NCI-H187 (cell line): ENCODE measurements at places on chromosomes 5 and 9.

DNA sequence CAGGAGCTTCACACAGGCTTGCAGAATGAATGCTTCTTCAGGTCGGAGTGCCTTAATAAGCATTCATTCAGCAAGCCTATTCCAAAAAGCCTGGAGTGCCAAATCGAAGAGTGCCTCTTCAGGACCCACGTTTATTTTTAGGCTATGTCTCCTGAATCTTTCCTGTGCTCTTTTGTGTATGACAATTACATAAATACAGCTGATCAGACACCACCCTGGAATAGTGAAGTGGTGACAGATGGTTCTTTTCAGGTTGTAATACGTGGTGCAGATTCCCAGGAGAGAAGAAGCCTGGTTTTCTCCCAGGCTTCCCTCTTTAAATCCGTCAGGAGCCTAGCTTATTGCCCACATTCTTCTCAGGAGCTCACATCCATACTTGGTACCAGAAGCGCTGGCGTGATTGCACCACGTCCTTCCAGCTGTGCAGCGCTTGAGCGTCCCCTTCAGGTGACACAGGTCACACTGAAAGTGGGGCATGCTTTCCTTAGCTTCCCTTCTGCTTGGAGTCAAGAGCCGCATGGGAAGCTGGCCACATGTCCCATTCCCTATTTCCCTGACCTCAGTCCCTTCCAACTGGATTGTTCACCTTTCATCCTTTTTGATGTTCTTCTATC is 123.1 kb downstream of the ADCY2 start:
- DNase-seq = peak; percentile 48

GRCh38 chr5:110413856-110414255 is 312.6 kb downstream of the TMEM232 start:
- DNase-seq = no peak

DNA sequence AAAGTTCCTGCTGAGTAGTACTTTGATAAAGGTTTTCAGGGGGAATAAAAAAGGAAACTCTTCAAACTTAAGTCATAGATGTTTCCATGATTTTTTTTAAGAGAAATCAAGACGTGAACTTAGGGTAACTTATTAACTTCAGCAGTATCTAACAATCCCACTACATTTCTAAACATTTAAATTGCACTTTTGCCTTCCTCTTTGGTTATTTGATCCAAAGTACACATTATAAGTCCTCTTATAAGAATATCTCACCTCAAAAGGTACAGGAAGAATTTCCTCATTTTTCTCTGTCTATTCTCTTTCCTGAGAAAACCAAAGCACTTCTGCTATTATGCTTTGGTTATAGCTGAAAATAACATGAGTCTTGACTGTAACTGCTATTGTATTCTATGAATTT is 7.9 kb downstream of the PTPRD start:
- DNase-seq = no peak

DNA sequence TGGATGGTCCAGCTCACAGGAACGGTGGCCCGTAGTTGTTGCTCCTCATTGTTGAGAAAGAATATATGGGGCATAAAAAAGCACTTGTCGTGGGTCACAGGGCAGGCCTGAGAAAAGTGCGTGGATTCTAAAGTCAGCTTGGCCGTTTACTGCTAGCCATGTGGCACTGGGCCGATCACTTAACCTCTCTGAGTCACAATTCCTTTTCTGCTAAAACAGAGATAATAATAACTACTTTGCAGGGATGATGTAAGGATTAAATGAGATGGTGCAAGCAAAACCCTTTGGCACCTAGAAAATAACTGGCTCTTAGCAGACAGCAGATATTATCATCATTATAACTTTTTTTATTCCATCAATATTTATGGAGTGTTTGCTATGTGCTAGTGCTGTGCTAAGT is 579.7 kb downstream of the CCDC171 start:
- no peak for DNase-seq
